ENCODE measurements at places on chromosomes 4 and X.

DNA sequence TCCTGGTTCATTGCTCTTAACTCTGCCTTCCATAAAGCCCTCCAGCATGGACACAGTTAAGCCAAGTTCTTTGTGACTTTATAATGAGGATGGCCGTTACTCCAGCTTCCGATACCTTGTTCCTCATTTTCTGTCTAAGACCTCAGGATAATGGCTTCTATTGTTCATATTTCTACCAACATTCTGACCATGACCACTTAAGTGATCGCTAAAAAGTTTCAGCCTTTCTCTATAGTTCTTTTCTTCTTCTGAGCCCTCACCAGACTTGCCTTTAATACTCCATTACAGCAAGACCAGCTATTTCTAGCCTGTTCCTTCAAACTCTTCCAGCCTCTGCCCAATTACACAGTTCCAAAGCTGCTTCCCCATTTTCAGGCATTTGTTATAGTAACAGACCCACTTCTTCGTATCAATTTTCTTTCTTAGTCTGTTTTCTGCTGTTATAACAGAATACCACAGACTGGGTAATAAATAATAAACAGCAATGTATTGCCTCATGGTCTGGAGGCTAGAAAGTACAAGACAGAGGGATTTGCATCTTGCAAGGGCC is 12.3 kb downstream of the RNF175 start:
- DNase-seq, result no peak

DNA sequence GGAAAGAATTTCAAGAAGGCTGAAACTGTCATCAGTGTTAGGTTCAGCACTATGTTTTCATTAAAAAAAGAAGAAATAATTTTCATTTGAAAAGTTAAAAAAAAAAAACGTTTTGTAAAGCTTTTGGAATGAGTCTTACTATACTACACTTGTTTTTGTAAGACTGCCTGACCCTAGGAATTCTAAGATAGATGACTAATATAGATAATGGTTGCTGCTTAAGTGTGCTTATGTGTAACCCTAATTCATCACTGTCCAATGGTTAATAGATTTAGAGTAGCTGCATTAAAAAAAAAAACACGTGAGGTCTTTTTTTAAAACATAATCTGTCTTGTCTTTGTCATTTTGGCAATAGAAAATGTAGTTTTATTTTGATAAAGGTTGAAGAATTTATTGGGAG is 323.2 kb downstream of the IL1RAPL1 start:
- no peak for DNase-seq

DNA sequence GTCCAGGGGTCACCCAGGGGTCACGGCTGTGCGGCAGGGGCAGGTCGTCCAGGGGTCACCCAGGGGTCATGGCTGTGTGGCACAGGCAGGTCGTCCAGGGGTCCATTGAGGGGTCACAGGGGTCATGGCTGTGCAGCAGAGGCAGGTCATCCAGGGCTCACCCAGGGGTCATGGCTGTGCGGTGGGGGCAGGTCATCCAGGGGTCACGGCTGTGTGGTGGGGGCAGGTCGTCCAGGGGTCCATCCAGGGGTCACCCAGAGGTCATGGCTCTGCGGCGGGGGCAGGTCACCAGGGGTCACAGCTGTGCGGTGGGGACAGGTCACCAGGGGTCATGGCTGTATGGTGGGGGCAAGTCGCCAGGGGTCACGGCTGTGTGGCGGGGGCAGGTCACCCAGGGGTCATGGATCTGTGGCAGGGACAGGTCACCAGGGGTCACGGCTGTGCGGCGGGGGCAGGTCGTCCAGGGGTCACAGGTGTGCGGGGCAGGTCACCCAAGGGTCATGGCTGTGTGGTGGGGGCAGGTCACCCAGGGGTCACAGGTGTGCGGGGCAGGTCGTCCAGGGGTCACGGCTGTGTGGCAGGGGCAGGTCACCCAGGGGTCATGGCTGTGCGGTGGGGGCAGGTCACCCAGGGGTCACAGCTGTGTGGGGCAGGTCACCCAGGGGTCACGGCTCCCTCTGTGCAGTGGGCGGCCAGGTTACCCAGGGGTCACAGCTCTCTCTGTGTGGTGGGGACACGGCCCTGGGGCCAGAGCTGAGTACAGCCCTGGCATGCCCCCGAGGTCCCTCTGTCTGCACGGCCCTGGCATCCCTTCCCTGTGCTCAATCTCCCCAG is 16.0 kb downstream of the ATP5ME start:
- no peak for DNase-seq

DNA sequence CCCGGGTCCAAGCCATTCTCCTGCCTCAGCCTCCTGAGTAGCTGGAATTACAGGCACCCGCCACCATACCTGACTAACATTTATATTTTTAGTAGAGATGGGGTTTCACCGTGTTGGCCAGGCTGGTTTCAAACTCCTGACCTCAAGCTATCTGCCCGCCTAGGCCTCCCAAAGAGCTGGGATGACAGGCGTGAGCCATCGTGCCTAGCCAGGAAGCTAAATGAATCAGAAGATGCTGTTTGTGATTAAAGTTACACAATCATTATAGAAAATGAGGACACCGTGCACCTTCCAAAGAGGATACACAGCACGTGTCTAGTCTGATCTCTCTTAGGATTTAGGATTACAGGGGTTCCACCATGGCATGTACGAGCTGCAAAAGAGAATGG is 99.6 kb downstream of the DHRSX start:
- DNase-seq, result no peak

GRCh38 chr4:138659812-138660316 is 355.7 kb upstream of the NOCT start:
- no peak for DNase-seq

GRCh38 chr4:95715830-95716229 is 124.1 kb upstream of the PDHA2 start:
- no peak for DNase-seq

DNA sequence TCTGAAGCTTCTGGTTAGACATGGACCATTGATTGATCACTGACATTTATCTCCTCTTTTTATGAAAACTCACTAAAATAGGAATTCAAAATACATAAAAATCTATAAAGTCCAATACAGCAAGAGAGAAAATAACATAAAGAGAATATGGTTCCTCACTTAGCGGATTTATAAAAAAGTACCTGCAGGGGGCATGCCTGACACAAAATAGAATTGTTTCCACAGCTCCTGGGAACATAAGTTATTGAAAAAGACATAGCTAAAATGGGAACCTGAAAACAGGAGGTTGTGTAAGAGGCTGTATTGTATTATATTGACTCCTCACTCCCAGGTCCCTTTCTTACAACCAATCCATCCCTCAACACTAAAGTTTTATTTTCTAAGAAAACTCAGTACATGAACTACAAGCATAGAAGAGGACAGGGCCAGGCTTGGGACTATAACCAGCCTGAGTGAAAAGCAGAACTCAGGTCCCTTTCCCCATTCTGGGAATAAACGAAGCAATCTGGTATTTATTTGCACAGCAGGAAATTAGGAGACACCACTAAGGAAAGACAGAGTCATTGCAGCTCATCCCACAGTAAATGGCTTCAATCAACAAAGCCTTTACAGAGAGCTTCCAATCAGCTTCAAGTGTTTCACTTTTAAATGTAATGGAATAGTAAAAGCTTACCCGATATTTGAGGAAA is 121.1 kb upstream of the NDST4 start:
- DNase-seq, result no peak

DNA sequence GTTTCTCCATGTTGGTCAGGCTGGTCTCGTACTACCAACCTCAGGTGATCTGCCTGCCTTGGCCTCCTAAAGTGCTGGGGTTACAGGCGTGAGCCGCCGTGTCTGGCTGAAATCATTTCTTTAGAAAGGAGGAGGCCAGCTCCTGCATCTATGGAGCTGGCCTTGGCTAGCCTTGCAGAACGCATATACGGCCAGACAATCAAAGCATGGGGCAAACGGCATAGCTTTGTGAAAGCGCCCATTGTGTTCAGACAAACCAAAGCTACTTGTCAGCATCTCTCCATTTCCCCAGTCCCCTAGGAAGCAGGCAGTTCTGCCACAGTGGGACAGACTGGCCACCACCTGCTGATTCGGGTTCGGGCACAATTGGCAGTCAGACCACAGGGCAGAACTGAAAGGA is 48.9 kb upstream of the IQSEC2 start:
- no peak for DNase-seq

- no peak for DNase-seq
These were observed 68.8 kb downstream of the TECRL start for GRCh38 chr4:64340218-64341110.

GRCh38 chrX:134692990-134693389 is 34.7 kb upstream of the PLAC1 start:
- no peak for DNase-seq

- no peak for DNase-seq
These were observed 268.8 kb upstream of the GALNT7 start for GRCh38 chr4:172899861-172900260.

- DNase-seq, result no peak
These were observed 51.1 kb downstream of the RPS6KA3 start for GRCh38 chrX:20215565-20215964.

- no peak for DNase-seq
These were observed 1271.0 kb downstream of the RAPGEF2 start for GRCh38 chr4:160373911-160374310.

- no peak for DNase-seq
These were observed 58.3 kb upstream of the MAGEB2 start for GRCh38 chrX:30156880-30157560.

GRCh38 chr4:79413032-79413885 is 5.2 kb upstream of the GK2 start:
- DNase-seq, result no peak

- no peak for DNase-seq
These were observed 357.8 kb upstream of the SLC7A11 start for GRCh38 chr4:138599965-138600364.

DNA sequence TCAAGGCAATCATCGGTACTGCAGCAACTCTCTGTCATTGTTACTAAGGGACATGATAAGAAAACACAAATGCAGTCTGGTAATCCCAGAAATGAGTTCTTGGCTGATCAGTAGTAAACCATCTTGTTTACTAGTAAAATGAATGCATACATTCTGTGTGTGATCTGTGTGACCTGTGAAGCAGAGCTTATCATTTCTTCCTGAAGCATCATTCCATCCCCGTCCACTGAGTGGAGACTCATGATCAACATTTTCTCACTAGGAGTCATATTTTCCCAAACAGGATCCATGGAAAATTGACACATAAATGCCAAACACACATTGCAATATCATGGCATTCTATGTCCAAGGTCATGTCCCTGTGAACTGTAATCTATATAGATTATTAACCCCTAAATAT is 226.1 kb downstream of the ANKRD50 start:
- DNase-seq, result no peak

DNA sequence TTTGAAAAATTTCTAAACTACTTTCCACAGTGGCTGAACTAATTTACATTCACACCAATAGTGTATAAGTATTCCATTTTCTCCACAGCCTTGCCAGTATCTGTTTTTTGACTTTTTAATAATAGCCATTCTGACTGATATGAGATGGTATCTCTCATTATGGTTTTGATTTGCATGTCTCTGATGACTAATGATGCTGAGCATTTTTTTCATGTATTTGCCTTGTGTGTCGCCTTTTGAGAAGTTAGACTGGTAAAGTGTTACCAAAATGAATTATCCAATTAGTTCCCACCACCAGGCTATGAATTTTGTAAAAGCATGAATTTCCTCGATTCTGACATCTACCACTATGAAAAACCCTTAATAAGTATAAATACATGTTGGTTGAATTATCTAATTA is 242.2 kb upstream of the GK2 start:
- no peak for DNase-seq

DNA sequence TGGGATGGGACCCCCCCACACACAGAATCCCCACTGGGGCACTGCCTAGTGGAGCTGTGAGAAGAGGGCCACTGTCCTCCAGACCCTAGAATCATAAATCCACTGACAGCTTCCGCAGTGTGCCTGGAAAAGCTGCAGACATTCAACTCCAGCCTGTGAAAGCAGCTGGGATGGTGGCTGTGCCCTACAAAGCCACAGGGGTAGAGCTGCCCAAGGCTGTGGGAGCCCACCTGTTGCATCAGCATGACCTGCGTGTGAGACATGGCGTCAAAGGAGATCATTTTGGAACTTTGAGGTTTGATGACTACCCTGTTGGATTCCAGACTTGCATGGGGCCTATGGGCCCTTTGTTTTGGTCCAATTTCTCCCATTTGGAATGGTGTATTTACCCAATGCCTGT is 22.3 kb downstream of the AIMP1 start:
- DNase-seq, result no peak

- no peak for DNase-seq
These were observed 127.7 kb downstream of the IRF2 start for GRCh38 chr4:184346682-184347081.

DNA sequence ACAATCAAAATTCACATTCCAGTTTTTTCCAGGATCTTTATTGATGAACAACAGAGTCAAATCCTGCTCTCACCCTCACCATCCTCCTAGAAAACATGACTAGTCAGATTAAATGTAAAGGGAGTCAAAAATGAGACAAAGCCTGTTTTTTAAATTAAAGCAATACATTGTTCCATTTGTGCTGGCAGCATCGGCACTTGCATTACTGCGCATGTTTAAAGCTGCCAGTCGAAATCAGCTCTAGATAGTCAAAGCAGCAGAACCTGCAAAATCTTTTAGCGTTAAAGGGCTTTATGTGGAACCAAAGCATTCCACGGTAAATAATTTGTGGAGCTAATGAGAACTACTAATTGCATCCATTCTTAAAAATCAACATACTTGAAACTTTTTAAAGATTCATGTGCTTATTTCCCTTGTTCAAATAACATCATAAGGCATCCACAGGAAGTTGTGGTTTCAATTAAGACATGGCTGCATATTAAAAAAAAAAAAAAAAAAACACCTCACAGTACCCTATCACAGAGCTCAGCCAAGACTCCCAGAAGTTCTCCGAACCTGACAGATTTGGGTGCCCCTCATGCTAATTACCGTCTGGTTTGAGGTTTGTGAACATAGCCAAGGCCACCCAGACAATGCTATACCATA is 82.2 kb downstream of the SH3KBP1 start:
- no peak for DNase-seq

DNA sequence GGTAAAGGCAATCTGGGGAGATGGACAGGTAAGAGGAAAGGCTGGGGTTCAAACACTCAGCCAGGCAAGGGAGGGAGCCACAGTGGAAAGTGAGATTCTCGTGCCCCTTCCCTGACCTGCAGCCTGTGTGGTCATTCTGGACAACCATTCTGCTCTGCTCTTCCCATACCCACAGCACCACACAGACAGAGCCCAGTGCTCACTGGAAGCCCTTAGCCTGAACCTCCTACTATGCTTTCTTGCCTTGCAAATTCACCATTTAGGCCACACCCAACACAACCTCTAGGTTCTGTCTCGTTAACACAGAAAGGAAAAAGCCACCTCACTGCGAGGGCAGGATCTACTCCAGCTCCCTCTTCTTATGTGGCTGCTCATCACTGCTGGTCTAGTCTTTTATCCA is 92.7 kb downstream of the SHISA3 start:
- DNase-seq, result no peak

DNA sequence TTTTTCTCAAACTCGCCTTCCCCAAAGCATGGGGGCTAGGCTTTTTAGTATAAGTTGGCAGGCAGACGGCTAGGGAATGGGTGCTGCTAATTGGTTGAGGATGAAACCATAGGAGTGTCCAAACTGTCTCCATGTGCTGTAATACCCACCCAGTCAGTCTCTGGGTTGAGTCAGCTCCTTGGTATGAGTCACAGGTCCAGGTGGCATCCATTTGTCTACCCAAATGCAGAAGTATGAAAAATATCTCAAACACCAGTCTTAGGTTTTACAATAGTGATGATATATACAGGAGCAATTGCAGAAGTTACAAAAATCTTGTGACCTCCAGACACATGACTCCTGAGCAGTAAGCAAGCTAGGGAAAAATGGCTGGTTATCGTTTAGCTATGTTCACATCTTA is 27.4 kb upstream of the CCSER1 start:
- no peak for DNase-seq

Data from GM12891 (cell line).